HCT116 (cell line): ENCODE measurements at places on chromosomes 13 and 19. TPM values are rescaled to one million over a fixed set of nuclear protein-coding genes. Genes with fewer than 3 reads are reported as not detected.
A peak's percentile ranks its signal among the peaks of the same experiment; 100 is the strongest.

KLK4 gene
- total RNA-seq = 0.84 TPM

DNA sequence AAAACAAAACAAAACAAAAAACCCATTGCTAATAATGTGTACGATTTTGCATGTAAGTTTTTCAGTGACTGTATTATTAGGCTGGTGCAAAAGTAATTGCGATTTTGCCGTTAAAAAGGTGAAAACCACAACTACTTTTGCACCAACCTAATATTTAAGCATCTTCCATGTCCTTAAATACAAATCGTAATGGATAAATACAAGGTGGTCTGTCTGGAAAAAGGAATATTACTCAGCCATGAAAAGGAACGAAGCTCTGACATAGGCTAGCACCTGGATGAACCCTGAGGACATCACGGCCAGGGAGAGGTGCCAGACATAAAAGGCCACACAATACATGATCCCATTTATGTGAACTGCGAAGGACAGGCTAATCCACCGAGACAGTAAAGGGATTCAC, 33.2 kb downstream of the GADD45B start:
- DNase-seq = no peak
- H3K4me3 ChIP-seq = no peak overlapping the region
- H3K27ac ChIP-seq = no peak overlapping the region
- no peaks in the 10 kb centered on the region for H3K27me3 ChIP-seq

GRCh38 chr19:49231389-49231788, 73.8 kb downstream of the TRPM4 start:
- no peaks in the 10 kb centered on the region for H3K4me1 ChIP-seq
- no peaks in the 10 kb centered on the region for H3K36me3 ChIP-seq
- H3K27ac ChIP-seq = no peak overlapping the region

- H3K4me3 ChIP-seq = no peak overlapping the region
- H3K27ac ChIP-seq = no peak overlapping the region
- H3K27me3 ChIP-seq = peaks cover 14% of the 10 kb centered on the region
- H3K36me3 ChIP-seq = no peaks in the 10 kb centered on the region
- DNase-seq = no peak
These were observed 201.1 kb upstream of the SOX1 start for GRCh38 chr13:111865826-111866225.

JSRP1 gene
- 0.30 TPM for total RNA-seq

DNA sequence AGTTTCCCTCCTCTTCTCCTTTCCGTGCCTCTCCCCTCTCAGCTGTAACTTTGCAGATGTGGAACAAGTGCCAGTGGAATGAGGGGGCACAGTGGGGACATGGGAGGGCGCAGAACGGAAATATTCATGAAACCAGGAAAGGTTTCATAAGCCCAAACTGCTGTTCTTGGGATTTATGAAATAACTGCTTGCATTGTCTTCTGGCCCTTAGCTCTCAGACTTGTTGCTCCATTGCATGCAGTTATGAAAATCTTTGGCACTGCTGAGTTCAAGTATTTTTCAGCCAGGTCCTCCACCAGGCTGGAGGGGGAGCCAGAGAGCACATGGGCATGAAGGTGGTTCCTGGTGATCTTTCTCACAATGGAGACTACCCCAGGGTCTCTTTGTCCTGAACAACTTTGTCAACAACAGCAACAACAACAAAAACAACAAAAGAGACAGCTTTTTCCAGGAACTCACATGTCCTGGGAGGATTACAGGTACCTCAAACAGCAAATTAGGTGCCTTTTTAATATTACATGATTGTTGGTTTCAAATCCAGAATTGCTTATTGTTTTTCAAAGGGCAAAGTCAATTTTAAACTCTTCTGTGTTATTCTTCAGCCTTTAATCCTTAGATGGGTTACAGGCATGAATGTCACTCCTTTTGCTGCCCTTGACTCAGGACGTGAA, 1.5 kb downstream of the RGCC start:
- H3K4me3 ChIP-seq = peak overlapping the region; percentile 47
- no peaks in the 10 kb centered on the region for H3K27me3 ChIP-seq
- DNase-seq = peak; percentile 28
- H3K4me1 ChIP-seq = peaks cover 11% of the 10 kb centered on the region
- no peaks in the 10 kb centered on the region for H3K36me3 ChIP-seq

DNA sequence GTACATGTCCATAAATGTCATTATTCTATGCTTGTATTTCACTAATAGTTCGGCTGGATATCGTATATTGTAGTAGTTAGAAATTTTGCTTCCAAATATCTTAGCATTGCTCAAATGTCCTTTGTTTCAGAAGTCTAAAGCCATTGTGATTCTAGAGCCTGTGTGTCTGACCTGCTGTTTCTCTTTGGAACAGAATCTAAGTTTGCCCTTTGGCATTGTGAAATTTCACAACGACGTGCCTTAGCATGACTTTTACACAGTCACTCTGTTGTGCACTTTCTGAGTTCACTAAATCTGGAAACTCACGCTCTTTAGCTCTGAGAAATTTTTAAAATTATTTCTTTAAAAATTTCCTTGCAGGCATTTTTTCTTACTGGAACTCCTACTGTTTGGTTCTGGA, 152.2 kb downstream of the TBC1D4 start:
- H3K27me3 ChIP-seq = no peaks in the 10 kb centered on the region
- no peaks in the 10 kb centered on the region for H3K36me3 ChIP-seq
- H3K4me3 ChIP-seq = no peak overlapping the region
- no peak overlapping the region for H3K27ac ChIP-seq
- no peak for DNase-seq

DNA sequence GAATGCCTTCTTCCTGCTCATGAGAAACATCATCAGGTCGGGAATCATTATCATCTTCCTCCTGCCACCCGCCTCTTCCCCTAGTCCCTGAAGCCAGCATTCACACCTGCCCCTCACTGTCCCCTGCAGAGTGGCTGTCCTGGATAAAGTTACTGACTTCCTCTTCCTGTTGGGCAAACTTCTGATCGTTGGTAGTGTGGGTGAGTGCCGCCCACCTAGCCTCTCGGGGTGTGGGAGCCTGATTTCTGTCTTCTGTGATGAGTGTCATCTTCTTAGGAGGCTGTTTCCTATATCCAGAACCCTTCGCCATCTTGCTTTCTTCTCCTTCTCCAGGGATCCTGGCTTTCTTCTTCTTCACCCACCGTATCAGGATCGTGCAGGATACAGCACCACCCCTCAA, 12.5 kb downstream of the SLC44A2 start:
- H3K36me3 ChIP-seq = peaks cover 40% of the 10 kb centered on the region
- DNase-seq = no peak
- H3K4me3 ChIP-seq = no peak overlapping the region
- H3K27me3 ChIP-seq = no peaks in the 10 kb centered on the region

GRCh38 chr13:33206425-33206824, 79.1 kb downstream of the STARD13 start:
- no peak overlapping the region for H3K4me3 ChIP-seq
- H3K27ac ChIP-seq = no peak overlapping the region
- DNase-seq = no peak
- no peaks in the 10 kb centered on the region for H3K27me3 ChIP-seq
- no peaks in the 10 kb centered on the region for H3K36me3 ChIP-seq

GRCh38 chr19:50510700-50511068, 307 bp downstream of the JOSD2 start:
- H3K4me1 ChIP-seq = peaks cover 3% of the 10 kb centered on the region; the same call in 1 of the 2 replicates
- H3K4me3 ChIP-seq = peak overlapping the region; percentile 90
- H3K27ac ChIP-seq = peak overlapping the region; percentile 77
- DNase-seq = no peak
- no peaks in the 10 kb centered on the region for H3K27me3 ChIP-seq

FAM174C gene
- total RNA-seq = 77.1 TPM

GRCh38 chr19:57227502-57227901, 3.3 kb upstream of the AURKC start:
- no peak overlapping the region for H3K27ac ChIP-seq
- no peak for DNase-seq
- no peak overlapping the region for H3K4me3 ChIP-seq
- no peaks in the 10 kb centered on the region for H3K4me1 ChIP-seq

KLF1 gene
- total RNA-seq = not detected

GRCh38 chr13:100636004-100636403, 38.6 kb downstream of the TMTC4 start:
- no peaks in the 10 kb centered on the region for H3K4me1 ChIP-seq
- H3K4me3 ChIP-seq = no peak overlapping the region
- no peaks in the 10 kb centered on the region for H3K27me3 ChIP-seq
- 0 out of 2 replicates have a peak, but pooled peaks cover 18% of the 10 kb centered on the region for H3K36me3 ChIP-seq

CCDC194 gene
- not detected for total RNA-seq

GRCh38 chr19:38592940-38593339, 24.8 kb downstream of the MAP4K1 start:
- no peaks in the 10 kb centered on the region for H3K27me3 ChIP-seq
- H3K4me3 ChIP-seq = no peak overlapping the region
- peaks cover 19% of the 10 kb centered on the region for H3K4me1 ChIP-seq
- H3K27ac ChIP-seq = no peak overlapping the region
- no peak for DNase-seq

GRCh38 chr13:83449668-83450395, 432.4 kb downstream of the SLITRK1 start:
- no peak for DNase-seq
- H3K4me3 ChIP-seq = no peak overlapping the region
- no peak overlapping the region for H3K27ac ChIP-seq

DNA sequence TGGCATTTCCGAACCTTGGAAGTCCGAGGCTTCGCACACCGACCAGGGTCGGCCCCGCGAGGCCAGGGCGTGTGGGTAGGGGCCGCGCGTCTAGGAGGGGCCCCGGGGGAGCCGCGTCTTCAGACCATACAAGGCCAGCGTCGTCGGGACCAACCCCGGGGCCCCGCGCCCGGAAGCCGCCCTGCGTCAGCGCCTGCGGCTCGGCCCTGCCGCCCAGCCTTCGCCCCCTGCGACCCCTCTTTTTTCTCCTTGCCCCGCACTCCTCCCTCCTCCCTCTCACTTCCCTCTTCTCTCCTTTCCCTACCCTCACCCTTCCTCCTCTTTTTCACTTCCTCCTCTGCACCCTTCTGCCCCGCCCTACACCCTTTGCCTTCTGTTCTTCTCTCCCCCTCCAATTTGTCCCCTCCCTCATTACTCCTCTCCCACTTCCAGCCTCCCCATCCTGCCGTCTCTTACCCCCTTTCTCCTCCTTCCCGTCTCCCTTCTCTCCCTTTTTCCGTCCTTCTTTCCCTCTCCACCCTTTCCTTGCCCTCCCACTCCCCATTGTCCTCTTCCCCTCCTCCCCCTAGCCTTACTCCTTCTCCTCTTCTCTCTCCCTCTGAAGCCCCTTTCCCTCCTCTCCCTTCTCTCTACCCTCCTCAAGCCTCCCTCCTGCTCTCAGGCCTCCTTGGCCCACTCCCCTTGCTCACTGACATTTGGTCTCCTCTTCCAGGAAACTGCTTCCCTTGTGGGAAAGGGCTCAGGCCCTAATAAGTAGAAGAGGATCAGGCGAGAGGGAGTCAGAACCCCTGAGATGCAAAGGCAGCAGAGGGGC, 2.2 kb upstream of the PLEKHG2 start:
- peak; percentile 54 for DNase-seq
- peaks cover 43% of the 10 kb centered on the region for H3K4me1 ChIP-seq
- no peaks in the 10 kb centered on the region for H3K27me3 ChIP-seq
- peaks cover 12% of the 10 kb centered on the region; the same call in 1 of the 2 replicates for H3K36me3 ChIP-seq

DNA sequence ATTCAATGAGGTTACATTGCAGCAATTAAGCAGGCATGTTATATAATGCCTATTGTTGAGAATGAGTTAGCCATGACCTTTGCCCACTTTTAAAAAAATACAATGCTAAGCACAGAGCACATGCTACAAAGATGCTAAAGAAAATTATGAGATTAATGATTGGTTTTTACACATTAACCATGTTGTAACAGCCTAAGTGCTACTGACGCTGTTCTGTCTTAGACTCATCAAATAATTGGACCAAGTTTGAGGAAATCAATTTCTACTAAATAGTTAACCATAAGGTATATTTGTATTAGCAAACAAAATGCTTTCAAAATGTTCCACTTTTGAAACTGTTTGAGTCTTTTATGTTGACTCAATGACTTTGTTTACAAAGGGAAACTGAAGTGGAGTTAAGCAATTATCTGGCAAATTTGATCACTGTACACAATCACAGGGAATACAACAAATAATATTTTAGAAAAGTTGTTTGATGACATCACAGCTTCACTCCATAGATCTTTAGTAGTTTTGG, 14.3 kb downstream of the MIR17HG start:
- H3K4me3 ChIP-seq = no peak overlapping the region
- no peaks in the 10 kb centered on the region for H3K36me3 ChIP-seq
- H3K27me3 ChIP-seq = no peaks in the 10 kb centered on the region
- DNase-seq = no peak
- no peak overlapping the region for H3K27ac ChIP-seq

ZNF486 gene
- total RNA-seq = not detected

DNA sequence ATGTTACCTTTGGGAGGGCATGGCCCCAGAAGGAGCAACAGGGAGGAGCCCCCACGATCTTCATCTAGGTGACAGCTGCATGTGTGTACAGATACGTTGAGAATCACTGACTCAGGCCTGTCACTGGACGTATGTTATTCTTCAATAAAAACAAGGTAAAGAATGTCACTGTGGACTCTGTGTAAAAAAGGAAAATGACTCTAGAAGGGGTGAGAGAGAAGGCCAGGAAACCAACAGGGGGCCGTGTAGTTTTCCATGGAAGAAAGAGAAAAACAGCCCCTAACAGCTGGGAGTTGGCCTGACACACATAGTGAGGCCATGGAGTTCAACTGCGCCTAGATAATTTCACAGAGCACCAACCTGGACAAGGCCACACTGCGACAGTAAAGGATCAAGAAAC, 1.9 kb upstream of the LYPD3 start:
- no peaks in the 10 kb centered on the region for H3K27me3 ChIP-seq
- no peaks in the 10 kb centered on the region for H3K36me3 ChIP-seq
- no peak overlapping the region for H3K4me3 ChIP-seq
- no peak overlapping the region for H3K27ac ChIP-seq
- no peak for DNase-seq
- H3K4me1 ChIP-seq = peaks cover 62% of the 10 kb centered on the region

GRCh38 chr19:7373862-7374261, 25.1 kb downstream of the ARHGEF18 start:
- H3K27me3 ChIP-seq = no peaks in the 10 kb centered on the region
- peaks cover 20% of the 10 kb centered on the region for H3K4me1 ChIP-seq
- H3K36me3 ChIP-seq = no peaks in the 10 kb centered on the region

CYP4F22 gene
- total RNA-seq = 4.9 TPM

- no peak for DNase-seq
- H3K27ac ChIP-seq = no peak overlapping the region
- peaks cover 4% of the 10 kb centered on the region; the same call in 1 of the 2 replicates for H3K4me1 ChIP-seq
- H3K27me3 ChIP-seq = no peaks in the 10 kb centered on the region
These were observed 226.4 kb downstream of the SUCLA2 start for GRCh38 chr13:47774671-47774994.

GRCh38 chr13:97189928-97190327, 32.2 kb upstream of the MBNL2 start:
- no peak overlapping the region for H3K4me3 ChIP-seq
- no peaks in the 10 kb centered on the region for H3K27me3 ChIP-seq
- H3K36me3 ChIP-seq = no peaks in the 10 kb centered on the region
